ENCODE measurements at places on chromosomes 13 and 19.

- DNase-seq, result no peak
These were observed 110.7 kb upstream of the SPRY2 start for GRCh38 chr13:80451641-80452040.

GRCh38 chr13:51845574-51846318, 769 bp upstream of the TMEM272 start:
- DNase-seq, result no peak

DNA sequence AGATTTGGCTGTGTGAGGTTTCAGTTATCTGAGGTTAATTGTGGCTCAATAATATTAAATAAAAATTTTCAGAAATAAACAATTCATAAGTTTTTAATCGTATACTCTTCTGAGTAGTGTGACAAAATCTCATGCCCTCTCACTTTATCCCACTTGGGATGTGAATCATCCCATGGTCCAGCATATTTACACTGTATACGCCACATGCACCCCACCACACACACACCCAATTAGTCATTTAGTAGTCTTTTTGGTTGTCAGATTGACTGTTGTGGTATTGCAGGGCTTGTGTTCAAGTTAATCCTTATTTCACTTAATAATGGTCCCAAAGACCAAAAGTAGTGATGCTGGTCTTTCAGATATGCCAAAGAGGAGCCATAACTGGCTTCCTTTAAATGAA, 66.4 kb upstream of the PCDH9 start:
- DNase-seq, result no peak

DNA sequence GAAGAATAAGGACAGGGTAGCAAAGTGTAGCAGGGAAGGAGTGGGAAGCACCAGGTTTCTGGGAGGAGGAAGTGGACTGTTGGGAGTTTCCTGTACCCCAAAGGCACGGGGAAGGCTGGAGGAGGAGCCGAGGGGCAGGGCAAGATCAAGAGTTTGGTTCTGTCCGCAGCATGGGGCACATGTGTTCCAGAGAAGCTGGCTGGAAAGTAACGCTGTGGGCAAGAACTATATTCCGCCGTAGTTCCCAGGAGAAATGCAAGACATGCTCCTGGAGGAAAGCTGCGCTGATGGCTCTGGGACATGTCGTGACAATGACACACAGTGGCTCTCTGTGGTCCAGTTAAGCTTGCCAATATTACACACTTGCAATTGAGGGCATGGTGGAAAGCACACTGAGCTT, 51.7 kb upstream of the KPNA3 start:
- DNase-seq, result no peak

- DNase-seq, result no peak
These were observed 7.3 kb downstream of the IRS2 start for GRCh38 chr13:109779074-109779473.

DNA sequence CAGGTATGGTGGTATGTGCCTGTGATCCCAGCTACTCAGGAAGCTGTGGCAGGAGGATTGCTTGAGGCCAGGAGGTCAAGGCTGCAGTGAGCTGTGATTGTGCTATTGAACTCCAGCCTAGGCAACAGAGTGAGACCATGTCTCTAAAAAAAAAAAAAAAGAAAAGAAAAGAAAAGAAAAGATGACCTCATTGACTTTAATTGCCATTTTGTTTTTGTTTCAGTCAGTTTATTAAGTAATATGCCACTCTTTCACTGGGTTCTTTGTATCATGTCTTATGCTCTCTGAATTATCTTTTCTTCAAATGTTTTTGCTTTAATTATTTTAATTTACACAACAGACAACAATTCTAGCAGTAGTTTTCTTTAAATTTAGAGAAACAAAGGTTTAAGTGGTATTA, 293.8 kb downstream of the TSHZ3 start:
- no peak for DNase-seq

GRCh38 chr19:31344403-31344802, 4.8 kb downstream of the TSHZ3 start:
- DNase-seq, result no peak

GRCh38 chr13:40149611-40150274, 494.3 kb downstream of the COG6 start:
- DNase-seq, result no peak

DNA sequence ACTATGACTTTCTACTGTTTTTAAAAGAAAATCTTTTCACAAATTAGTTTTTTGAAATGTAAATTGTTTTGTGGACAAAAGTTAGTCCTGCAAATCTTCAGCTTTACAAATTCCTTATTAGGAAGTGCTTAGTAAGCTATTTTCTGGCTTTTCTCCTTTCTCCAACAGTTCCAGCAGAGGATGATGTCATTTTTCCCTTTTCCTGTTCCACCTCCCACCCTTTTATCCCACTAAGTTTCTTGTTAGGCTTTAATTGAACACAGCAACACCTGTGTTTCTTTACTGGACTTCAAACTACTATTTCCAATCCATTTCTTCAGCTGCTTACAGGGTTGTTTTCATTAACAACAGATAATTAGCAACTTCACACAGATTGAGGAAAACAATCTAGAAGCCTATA, 389.2 kb downstream of the NDFIP2 start:
- no peak for DNase-seq

- no peak for DNase-seq
These were observed 7.7 kb downstream of the ATP7B start for GRCh38 chr13:52003541-52003940.

DNA sequence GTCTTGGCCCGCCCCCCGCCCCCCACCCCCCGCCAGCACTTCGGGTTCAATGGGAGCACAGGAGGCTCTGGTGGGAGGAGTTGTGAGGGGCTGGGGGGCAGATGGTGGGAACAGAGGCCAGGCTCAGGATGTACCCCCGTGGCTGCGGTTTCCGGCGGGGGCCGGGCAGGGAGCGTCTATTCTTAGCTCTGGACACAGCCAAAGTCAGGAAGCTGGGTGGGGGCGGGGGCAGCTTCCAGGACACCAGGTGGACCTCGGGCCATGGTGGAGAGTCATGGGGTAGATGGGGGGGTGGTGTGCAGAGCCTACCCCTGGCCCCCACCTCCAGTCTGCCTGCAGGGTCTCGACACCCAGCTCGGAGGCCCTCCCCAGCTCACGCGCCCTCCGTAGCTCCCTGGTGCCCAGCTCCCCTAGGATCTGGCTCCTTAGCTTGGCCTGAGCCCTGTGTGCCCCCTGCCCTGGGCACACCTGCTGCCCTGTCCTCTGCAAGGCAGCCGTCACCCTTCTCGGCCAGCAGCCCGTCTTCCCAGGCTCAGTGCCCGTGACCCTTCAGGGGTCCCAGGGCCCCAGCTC, 2.2 kb upstream of the TBXA2R start:
- DNase-seq, result no peak

DNA sequence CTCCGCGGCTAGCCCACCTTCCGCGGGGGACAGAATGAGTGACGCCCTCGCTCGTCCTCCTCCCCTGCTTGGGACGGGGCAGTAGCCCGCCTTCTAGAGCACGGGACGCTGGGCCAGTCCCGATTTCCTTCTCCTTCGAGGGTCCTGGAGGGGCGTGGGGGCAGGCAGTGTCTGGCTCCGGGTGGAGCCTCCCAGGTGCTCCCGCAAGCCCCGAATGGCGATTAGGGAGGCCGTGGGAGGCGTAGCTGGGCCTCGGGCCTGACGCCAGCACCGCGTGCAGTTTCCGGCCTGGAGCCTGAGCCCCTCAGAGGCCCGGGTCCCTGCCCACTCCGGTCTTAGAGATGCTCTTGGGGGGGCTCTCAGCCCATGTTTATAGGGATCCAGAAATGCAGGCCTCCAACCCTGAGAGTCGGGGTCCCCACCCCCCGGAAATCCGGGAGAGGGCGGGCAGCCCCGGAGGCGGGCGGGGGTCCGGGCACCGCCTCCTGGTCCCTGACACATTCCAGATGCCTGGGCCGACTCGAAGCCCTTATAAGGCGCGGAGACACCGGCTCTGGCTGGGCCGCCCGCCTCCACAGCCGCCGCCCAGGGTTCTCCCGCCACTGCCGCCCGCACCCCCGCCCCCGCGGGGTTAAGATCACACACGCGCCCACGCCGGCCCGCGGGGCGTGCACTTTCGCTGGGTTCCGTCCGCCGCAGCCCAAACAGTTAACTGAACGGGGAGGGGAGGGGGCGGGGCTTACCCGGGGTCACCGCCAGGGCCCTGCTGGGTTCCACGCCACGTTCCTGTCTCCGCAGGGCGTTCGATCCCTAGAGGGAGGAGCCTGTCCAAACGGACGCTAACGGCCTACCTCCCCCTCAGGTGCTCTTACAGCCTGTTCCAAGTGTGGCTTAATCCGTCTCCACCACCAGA, 1.5 kb downstream of the MYADM start:
- peak; percentile 83 for DNase-seq

DNA sequence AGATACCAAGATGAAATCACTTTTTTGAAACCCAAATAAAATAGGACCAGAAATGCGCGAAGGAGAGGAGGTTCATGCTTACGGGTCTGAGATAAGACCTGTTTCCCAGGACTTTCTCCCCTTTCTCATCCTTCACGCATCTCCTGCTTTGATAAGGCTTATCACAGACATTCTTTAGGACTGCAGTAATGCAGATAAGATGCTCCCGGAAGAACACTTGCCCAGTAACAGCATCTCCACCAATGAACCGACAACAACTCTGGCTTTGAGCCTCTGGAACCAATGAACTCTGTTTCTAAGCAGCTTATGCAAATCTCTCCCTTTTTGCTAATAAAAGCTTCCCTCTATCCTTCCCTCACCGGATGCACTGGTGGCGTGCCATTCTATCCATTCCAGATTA, 783.4 kb upstream of the ARGLU1 start:
- no peak for DNase-seq

- DNase-seq, result no peak
These were observed 31.7 kb downstream of the GPX4 start for GRCh38 chr19:1135454-1135853.

Data from liver (tissue), 10 donors.